HS-5 (cell line): ENCODE measurements at places on chromosomes 7 and 10.

DNA sequence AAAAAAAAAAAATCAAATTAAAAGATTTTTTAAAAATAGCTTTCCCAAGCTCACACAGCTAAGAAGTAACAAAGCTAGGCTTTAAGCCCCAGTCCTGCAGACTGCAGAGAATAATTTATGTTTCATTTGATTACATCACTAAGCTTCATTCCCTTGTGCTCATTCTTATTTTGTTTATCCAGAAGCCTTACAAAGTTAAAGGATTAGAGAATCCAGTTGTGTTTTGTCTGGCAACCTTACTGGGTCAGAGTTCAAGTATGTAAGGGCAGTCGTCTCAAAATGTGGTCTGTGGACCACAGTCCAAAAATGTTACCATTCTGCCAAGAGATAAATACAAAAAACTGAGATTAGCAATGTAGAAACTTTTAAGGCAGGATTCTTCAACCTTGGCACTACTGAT lies 32.1 kb upstream of the EZH2 start:
- no peak for DNase-seq

DNA sequence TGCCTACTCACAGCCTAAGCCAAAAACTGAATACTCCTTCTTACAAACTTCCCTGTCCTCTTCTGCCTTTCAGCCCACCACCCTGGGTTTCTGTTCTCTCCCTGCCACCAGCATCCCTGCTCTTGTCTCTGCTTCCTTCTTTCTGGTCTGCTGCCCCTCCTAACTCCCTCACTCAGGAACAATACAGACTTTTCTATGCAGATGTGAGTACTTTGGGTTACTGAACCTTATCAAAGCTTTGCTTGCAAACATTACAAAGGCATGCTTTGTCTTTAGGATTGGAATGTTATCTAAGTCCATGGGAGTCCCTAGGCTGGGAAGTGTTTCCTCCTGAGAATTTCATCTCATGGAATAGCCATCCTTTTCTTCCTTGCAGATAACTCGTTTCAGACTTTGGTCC lies 28.9 kb downstream of the CNNM1 start:
- DNase-seq: no peak

DNA sequence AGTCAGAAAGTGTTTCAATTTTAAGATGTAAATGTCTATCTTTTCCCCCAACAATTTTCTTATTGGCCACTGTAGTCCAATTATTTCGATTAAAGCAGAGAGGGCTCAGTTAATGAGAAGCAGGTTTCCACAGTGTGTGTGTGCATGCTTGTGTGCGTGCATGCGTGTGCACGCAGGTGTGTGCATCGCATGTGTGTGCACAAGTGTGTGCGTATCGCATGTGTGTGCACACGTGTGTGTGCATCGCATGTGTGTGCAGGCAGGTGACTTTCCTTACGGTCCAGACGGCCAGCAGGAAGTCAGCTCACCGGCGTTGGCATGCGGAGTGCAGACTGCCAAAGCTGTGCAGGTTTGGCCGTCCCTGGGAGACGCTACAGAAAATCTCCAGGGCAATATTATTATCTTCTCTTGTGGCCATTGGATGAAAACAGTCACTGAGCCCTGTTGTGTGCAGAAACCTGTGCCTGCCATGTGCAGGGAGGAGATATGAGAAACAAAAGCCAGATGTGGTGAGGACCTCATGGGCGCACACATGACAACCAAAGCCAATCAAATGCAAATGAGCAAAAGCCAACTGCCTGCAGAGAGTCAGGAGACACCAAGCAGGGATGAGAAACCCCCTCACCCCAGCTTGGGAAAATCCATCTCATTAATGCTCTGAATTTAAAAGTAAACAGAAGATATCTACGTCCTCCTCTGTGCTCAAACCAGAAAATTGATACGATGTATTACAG lies 70.4 kb downstream of the C10orf90 start:
- DNase-seq: no peak

GRCh38 chr7:69593511-69593910 lies 4.8 kb upstream of the AUTS2 start:
- no peak for DNase-seq

DNA sequence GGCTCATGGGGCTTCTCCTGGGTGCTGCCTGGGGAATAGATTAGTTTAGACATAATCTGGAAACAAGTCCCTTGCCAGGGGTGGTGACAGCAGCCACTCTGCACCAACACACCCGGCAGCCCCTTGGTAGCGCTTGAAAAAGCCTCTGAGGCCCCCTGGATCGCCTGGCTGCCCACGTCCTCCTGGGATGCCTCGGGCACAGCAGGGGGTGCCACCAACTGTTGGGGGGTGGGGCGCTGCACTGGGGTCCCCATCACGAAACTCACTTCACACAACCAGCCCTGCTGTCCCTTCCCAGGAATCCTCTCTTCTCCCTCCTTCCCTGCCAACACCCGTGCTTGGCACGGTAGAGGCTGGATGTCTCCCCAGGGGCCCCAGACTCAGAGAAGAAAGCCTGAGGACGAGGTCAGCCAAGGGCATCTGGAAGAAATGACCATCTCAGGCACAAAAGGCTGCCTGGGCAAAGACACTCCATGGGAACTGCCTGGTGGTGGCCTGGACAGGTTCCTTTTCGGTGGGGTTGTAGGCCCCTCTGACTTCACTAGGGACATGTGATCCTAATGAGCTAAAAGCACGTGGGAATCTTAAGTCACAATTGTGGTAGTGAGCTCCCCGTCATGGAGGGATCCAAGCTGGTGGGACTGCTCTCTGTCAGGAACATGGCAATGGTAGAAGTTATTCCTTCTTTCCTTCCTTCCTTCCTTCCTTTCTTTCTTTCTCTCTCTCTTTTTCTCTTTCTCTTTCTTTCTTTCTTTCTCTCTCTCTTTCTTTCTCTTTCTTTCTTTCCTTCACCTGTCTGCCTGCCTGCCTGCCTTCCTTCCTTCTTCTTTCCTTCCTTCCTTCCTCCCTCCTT lies 11.3 kb downstream of the TMEM270 start:
- DNase-seq: no peak

- peak; percentile 90 for DNase-seq
These were observed 4.0 kb upstream of the MRPS24 start for GRCh38 chr7:43873300-43873699.

DNA sequence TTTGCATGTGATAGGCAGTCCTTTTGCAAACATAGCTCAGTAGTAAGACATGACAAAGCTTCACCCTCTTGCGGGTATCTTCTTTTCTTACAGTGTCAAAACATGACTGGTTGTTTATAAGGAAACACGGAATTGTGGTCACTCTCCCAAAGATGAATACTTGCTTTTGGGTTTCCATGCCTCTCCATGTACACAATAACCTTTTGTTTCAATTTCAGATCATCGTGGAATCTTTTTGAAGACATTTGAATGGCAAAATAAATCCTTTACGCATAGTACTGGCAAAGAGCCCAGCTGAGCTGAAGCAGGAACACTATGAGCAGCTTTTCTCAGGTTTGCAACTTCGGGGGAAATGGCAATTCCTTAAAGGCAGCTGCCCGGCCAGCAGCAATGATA lies 156.8 kb upstream of the FRMD4A start:
- no peak for DNase-seq

DNA sequence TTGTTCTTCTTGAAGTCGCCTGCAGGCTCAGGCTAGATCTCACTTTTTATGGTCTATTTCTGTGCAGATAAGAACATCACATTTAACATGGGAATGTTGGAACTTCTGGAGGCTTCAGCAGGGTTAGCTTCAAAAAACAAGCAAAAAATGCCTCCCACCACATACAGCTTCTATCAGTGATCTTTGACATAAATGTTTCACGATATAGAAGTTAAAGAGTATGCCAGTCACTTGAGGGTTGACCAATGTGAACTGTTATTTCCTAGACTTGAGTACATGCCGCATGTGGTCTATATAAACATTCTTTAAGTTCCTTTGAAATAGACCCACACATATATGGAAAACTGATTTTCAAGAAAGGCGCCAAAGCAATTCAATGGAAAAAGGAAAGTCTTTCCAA lies 219.2 kb upstream of the KLF14 start:
- no peak for DNase-seq

DNA sequence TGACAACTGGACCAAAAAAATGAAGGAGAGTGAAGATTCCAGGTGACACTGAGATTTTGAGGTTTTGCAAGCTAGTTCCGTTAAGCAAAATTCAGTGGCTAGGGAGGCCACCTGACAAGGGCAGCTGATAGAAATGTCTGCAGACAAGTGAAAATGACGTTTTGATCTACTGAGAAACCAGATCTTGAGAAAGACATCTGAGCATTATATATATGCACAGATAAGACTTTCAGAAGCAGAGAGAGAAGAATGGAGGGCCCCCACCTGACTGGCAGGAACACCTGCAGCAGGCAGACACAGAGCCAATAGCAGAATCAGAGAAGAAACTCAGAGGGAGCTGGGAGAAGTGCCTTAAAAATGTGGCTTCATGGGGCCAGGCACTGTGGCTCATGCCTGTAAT lies 76.1 kb upstream of the LRGUK start:
- DNase-seq: no peak

DNA sequence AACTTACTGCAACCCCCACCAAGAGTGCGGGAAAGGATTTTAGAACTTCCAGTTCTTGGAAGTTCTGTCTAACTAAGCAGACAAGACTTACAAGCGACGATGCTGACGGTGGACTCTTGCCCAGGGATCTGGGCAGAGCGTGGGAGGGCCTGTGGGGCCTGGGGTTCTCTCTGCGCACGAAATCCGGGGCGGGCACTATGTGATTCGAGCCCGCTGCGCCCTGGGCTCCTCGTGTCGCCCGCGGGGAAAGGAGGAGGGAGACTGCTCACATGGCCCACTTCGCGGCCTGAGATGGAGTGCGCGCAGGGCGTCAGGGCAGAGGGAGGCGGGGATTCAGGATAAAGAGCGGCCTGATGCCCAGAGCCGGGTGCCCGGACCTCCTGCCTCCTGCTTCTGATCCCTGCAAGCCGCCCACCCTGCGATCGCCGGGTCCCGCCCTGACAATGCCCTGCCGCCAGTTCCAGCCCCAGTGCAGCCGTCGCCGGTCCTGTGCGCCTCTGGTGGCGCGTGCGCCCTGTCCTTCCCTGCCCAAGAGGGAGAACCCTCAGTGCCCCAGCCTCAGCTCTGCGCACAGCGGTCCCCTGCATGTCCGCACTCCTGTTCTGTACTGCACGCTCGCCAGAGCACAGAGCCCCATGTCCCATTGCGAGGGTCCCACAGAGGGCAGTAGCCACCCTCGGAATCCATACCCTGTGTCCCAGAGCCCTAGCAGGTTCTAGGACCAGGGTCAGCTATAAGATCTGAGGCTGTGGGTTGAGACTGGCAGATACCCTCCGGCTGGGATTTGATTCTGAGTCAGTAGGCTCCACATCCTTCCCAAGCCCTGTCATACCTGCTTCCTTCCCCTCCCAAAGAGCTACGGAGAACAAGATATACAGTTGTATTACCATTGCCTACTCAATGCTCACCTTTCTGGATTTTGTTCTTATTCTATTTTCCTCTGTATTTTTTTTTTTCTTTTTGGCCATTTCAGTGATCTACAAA lies 99.4 kb upstream of the TMEM106B start:
- peak; percentile 57 for DNase-seq

- no peak for DNase-seq
These were observed 17.6 kb downstream of the NUP205 start for GRCh38 chr7:135575296-135575695.
